Trophoblast cell (in vitro differentiated cells and primary cell): ENCODE measurements at places on chromosomes 6 and 20.

GRCh38 chr6:26252077-26252472 is 112.9 kb upstream of the BTN3A2 start:
- no peak for DNase-seq

- no peak for DNase-seq
Measured at GRCh38 chr6:29462022-29462421, 5.1 kb downstream of the OR2H1 start.

DNA sequence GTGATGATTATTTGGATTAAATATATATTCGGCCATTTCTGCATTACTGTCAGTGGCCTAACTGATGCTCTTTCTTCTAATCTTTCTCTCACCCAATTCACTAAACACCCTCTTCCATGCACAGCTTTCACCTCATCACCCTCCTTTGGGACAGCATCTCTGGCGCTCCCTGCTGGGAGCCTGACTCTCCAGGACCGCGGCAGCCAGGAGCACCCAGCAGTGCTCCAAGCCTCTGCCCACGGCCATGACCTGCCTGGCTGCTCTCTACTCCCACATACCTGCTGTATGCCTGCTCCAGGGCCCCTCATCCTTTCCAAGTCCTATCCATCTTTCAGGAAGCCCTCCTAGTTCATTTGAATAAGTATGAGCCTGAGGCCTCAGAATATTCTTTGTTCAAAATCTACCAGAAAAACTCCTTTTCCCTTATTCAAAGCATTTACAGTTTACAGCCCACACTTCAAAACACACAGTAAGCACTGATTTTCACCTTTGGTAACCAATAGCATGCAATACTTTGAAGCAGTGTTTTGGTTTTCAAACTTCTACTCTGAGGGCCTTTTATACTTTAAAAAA is 15.2 kb downstream of the CTCFL start:
- DNase-seq, result peak; percentile 44

GRCh38 chr6:31076611-31077010 is 35.8 kb downstream of the C6orf15 start:
- no peak for DNase-seq

DNA sequence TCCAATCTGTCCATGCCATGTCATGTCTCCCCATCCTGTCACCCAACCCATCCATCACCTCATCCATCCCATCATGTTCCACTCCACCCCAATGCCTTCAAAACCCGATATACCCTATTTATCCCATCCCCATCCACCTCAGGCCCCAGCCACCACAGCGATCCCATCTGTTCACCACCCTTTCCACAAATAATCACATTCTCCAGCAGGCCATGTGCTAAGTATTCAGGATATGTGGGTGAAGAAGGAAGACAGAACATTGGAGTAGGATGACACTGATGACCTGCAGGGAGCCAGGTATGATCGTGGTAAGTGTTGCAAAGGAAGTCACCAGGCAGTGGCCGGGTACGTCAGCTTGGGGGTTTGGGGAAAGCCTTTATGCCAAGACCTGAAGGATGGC is 48.8 kb downstream of the NPEPL1 start:
- DNase-seq, result no peak

- DNase-seq, result no peak
Measured at GRCh38 chr6:158789115-158789917, 29.9 kb downstream of the EZR start.

DNA sequence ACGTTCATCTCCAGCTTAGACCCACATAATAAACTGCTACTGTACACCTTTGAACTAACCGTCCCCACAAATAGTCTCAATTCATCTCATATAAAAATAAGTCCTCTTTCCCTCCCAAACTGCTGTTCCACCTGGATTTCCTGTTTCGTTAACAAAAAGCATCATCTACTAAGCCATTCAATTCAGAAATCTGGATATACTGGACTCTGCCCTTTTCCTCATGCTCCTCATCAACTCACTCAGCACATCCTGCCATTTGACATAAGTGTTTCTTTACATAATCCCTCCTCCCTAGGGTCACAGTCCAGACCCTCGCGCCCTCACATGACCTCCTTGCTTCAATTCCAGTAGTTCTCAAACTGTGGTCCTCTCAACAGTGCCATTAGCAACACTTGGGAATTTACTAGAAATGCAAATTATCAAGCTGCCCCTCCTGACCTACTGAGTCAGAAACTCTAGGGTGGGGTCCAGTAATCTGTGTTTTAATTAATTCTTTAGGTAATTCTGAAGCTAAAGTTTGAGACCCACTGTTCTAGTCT is 4.5 kb downstream of the MKKS start:
- no peak for DNase-seq

DNA sequence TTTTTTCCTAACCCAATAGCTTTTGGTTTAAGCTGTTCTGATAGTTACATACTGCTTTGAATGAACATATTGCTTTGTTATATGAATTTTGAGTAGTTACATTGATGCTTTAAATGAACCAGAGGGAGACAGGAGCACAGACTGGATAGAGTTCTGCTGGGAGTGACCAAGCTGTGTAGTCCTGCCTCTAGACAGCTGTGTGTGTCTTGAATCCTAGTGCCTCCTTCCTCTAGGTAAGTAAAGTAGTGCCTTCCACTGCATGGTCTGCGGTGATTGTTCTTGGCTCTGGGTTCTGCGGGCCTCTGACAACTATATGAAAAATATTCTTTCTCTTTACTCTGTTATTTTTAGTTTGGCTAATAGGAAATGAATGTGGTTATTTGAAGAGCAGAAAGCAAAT is 46.0 kb upstream of the ADGRG6 start:
- DNase-seq, result no peak

GRCh38 chr20:19737025-19737424 is 21.0 kb upstream of the RIN2 start:
- peak; percentile 28 for DNase-seq

DNA sequence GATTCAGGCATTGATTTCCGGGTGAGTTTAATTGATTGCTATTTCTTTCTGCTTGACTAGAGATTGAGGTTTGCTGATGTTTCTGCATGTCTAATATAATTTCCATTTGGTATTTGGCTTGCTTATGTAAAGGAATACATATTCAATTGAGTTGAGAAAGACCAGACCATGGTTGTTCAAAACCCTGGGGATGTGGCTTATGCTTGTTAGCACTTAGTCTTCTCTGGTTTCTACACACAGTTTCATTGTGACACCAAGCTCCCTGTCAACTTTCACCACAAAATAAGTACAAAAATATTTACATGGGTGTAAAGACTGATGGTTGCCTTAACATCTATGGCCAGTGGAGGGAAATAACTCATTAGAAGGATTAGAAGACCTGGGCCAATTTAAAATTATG is 209.6 kb downstream of the CDH26 start:
- DNase-seq, result no peak

GRCh38 chr20:5190444-5190843 is 63.6 kb downstream of the CDS2 start:
- no peak for DNase-seq

DNA sequence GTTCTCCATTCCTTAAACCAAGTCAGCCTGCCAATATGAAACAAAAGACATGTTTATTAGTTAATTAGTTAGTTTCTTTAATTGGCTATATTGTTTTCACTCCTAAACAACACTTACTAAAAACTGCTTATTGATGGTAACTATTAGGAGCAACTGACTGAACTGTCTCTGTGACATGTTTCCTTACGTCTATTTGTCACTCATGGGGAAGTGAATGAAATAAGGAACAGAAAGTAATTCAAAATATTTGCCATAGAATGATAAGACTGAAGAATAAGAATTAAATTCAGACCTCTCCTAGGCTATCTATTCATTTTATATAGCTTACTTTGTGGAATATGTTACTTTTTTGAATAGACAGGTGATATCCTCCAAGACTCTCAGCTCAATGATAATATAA is 217.2 kb downstream of the LAMA2 start:
- no peak for DNase-seq

- DNase-seq, result peak; percentile 98
Measured at GRCh38 chr6:158042245-158042798, 60.7 kb downstream of the SYNJ2 start.

DNA sequence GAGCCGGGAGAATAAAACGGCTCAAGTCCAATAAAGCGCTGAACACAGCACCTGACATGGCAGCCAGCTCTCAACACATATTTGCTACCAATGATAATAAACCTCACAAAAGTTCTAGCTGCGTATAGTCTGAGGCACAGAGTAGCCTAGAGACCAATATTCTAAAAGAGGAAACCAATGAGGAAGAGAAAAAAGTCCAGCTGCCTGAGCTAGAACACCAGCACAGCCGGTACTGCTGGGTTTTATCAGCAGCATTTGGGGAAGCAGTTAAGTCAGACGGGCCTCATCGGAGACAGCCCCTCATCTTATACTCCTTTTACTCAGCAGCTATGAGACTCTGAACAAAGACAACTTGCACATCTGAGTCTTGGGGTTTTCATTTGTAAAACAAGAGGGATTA is 2.4 kb upstream of the RTF2 start:
- no peak for DNase-seq

DNA sequence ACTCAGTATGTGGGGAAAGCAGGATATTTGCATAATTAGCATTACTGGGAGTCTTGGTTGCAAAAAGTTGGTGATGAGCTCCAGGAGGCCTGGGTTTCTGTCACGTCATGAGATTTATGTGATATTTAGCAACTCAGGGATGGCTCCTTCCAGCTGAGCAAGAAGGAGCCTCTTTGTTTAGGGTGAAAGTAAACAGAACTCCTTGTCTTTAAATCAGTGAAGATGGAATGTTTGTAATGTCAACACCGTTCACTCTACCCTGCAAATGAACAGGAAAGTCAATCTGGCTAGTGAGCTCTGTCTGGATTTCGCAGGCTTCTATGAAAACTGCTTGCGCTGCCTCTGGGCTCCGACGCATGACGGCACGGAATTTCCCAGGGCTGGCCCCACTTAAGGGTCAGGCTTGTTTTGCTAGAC is 86.9 kb downstream of the PXDC1 start:
- DNase-seq, result peak; percentile 94

- DNase-seq, result no peak
Measured at GRCh38 chr6:90290811-90291420, 5.7 kb downstream of the BACH2 start.

DNA sequence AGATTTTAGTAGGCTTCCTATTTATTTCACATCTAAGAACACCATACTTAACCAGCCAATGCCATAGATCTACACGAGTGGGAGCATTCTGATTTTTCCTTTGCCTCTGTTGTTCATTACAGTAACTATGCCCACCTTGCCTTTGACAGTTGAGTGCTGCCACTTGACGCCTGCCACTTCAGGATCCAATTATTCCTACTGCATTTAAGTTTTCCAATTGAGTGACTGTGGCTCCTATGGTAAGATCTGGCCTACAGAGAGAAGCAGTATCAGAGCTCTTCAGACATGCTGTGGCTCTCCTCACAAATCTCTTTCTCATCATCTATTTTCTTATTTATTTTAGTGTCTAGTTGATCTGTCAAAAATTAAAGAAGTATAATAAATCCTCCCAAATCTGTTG is 403.0 kb upstream of the SPTLC3 start:
- DNase-seq, result no peak

DNA sequence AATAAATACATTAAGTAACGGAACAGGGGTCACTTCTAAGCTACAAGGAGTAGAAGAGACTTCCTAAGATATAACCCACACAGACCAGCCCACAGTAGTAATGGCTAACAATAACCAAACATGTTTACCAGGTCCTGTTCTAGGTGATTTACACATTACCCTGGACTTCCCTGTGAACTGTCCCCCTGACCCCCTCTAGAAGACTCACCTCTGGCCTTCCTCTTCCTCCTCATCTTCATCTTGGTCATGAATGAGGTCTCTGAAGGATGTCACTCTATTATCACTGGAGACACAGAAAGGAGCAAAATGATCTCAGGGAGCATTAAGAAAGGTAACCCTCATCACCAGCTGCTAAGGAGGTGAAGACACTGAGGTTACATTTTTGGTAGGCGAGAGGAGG is 8.7 kb downstream of the NSFL1C start:
- DNase-seq, result no peak

- peak; percentile 61 for DNase-seq
Measured at GRCh38 chr6:73521351-73521985, 636 bp upstream of the EEF1A1 start.

DNA sequence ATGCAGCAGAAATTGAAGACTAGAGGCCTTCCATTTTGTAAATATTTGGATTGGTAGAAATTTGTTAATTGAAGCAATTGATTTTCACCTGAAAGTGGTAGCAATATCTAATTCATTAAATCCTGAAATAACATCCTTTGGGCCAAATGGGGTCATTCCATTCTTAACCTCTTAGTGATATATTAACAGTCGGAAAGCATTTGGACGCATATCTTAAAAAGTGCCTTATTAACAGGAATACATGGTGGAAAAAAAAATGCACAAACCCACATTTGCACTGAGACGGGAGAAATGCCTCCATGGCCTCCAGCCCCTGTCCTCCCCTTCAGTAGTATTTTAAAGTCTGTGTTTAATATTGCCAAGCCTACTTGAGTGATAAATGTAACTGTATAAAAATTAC is 205.5 kb downstream of the TFAP2B start:
- DNase-seq, result no peak

DNA sequence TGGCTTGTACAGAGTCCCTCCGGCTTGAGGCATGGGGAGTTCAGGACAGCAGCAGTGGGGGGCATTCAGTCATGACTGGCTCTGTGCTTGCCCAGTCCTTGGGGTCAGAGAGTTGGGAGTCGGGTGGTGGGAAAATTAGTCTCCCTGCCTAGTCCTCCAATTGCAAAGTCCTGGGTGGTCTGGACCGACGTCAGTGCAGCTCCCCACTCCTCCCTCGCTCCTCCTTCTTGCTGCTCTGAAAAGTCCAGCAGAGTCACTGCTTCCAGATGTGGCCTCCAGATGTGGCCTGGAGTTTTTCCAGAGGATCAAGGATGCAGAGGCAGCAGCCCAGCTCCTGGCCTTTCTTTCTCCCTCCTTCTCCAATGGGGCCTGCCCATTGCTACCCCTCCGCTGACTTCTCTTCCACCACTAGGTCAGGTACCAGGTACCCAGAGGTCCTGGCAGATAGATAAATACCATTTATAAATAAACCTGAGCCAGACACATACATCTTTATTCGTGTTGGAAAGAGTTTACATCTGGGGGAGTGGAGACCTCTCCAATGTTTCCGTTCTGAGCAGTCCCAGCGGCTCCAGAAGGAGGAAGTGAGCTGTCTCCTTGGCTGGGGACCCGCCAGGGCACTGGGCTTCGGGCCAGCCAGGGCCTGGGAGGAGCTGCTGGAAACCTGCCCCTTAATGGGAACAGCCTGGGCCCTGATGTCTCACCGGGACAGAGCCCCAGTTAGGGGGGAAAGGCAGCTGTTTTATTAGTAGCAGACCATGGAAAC is 49.0 kb upstream of the RNF24 start:
- peak; percentile 27 for DNase-seq

GRCh38 chr6:143601504-143601903 is 76.3 kb upstream of the PHACTR2 start:
- no peak for DNase-seq

DNA sequence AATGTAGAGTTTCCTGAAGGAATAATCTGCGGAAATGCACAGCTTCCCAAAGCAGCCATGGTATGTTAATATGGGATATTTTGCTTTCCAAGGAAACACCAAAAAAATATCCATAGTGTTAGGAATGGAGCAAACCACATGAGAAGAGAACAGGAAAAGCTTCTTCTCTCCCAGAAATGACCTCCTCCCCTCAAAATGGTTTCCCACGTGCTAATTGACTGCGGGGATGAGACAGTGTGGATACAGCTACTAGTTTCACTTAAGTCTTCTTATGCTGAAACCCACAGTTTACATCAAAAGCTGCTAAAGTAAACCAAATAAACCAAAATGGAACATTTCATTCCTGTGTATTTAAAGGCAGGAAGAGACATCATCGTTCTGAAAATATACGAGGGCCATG is 69.4 kb downstream of the FYN start:
- no peak for DNase-seq

- DNase-seq, result no peak
Measured at GRCh38 chr6:161222706-161223234, 51.1 kb downstream of the AGPAT4 start.
